ENCODE measurements at places on chromosomes 5 and 9.

DNA sequence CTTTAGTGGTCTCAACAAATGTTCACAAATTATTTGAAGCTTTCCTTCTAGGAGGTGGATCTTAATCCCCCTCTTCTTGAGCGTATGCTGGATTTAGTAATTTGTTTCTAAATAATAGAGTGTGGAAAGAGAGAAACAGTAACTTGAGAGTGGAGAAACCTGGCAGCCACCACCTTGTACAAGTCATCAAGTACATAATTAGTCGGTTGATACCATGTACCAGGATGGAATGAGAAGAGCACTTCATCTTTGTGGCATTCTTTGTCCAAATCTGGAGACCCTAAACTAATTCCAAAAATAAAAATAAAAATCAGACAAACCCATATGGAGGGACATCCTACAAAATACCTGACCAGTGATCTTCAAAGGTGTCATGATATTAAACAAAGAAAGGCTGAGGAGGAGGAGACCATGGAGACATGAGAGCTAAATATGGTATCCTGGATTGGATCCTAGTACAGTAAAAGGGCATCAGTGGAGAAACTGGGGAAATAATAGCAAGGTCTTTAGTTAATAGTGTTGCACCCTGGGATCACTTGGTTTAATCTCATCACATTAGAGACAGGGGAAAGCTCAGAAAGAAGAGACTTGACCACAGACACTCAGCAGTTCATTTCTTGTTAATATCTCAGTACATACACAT lies 147.9 kb downstream of the ASTN2 start:
- no peak for DNase-seq

DNA sequence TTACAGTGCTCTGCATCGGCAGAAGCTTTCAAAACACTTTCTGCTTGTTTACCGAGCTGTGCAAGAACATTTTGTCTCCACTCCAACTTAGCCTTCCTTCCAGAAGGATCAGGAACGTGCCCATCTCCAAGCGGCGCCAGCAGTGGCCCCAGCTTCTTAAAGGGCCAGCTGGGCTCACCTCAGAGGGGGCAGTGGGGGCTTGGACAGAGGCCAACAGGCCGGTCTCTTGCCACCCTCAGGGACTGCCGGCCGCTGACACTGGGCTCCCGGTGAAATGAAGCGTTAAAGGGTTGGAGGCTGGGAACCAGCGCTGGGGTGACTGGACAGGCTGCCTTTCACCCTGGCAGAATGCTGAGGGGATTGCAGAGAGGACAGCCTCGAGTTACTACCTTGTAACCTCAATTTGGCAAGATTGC lies 67.0 kb upstream of the RNU6ATAC start:
- peak; percentile 63 for DNase-seq

GRCh38 chr9:124180557-124180956 lies 77.2 kb upstream of the NEK6 start:
- DNase-seq: peak; percentile 77

GRCh38 chr9:136054146-136054545 lies 40.9 kb downstream of the NACC2 start:
- no peak for DNase-seq

DNA sequence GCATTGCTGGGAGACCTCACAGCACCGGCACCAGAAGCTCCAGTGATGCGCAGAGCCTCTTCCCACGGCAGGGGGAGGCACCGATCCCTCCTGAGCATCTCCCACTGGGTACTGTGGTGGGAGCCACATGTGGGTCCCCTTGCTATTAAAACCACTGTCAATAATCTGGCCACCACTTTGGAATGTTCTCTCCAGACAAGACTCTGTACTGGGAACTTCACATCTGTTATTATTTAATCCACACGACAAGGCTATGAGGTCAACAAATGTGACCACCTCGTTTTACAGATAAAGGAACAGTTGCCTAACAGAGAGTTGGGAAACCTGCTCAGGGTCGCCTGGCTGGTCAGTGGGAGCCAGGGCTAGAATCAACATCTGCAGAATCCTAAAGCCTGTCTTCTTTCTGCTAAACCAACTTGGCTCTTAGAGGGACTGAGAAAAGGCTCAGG lies 72.7 kb downstream of the EPB41L4B start:
- DNase-seq: peak; percentile 27

- DNase-seq: no peak
Measured at GRCh38 chr9:121295662-121296191, 27.8 kb downstream of the GSN start.

DNA sequence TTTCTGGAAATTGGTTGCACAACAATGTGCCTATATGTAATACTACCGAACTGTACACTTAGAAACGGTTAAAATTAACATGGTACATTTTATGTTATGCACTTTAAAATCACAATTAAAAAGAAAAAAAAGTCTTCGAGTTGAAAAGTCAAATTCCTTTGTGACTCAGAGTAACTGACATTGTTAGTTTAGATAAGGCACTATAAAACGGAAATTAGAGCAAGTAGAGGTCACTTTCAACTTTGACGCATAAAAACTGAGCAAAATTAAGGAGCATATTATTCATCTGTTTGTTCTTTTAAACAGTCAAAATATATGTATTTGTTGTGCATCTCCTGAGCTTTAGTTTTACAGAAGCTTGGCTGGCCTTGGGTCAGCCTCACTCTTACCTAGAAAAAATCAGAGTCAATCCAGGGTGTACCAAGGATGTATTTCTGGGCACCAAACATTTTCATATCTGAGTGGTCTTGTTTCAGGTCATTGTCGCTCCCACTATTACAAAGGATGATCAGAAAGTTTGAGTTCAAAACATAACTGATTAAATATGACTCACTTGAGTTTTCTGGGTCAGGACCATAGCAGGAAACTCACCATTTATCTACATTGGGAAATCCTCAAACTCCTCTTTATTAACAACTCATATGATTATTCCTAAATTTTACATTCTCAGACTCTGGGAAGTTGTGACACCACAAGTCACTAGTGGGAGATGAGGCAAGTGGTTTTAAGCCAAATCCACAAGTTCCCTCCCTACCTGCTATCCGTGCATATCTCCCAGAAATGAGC lies 160.6 kb downstream of the CCDC192 start:
- DNase-seq: peak; percentile 46

- DNase-seq: peak; percentile 87
Measured at GRCh38 chr9:92180669-92181181, 65.5 kb upstream of the SPTLC1 start.

- DNase-seq: peak; percentile 76
Measured at GRCh38 chr5:95673081-95673480, 9.7 kb downstream of the SPATA9 start.

DNA sequence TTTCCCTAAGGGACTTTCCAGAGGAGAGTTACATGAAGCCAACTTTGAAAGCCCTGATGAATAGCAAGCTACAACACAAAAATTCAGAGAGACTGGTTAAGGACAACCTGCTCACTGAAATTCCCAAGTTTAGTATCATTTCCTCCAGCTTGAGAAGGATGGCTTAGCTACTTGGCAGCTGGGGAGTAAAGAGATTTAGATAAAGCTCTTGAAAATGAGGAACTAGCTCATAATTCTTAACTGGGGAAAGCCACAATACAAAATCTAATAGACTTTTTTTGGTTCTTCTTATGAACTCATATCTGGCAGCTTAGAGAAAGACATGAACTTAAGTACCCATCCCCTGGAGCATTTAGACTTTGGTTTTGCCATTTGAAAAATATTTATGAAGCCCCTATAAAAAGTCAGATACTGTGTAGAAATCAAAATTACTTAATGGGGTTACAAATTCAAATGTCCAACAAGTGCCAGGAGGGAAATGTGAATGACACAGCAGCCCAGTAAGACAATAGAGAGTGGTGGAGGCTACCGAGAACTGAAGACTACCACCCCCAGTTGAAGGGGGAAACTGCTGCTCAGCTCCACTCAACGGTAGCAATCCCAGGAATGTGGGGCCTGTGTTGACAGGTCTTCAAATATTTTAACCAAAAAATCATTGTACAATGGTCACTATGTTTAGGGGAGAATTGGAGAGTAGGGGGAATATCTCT lies 79.4 kb upstream of the ADRB2 start:
- no peak for DNase-seq

DNA sequence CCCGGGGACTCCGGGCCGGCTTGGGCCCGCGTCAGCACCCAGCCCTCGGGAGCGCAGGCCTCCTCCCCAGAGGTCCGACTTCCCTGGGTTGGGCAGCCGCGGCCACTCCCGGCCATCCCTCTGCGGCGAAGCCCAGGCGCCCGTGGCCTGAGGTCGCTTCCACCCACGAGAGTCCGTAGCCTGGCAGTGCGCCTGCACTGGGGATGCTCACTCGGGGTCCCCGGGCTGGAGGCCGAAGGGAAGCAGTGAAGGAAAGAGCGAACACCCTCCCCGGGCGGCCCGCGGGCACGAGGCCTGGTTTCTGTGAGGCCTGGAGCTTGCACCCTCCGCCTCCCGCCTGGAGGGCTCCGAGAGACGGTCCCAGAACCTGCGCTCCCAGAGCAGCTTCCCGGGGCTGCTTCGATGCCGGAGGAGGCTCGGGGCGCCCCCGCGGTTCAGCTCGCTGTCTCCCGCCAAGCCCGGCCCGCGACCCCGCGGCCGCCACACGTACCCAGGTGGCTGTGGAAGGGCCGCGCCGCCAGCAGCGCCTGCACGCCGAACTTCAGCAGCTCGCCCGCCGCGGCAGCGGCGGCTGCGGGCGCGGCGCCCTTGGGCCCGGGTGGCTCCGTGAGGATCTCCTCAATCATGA lies 607 bp downstream of the BARX1 start:
- no peak for DNase-seq

GRCh38 chr9:37892063-37892462 lies 11.9 kb downstream of the SLC25A51 start:
- DNase-seq: no peak

DNA sequence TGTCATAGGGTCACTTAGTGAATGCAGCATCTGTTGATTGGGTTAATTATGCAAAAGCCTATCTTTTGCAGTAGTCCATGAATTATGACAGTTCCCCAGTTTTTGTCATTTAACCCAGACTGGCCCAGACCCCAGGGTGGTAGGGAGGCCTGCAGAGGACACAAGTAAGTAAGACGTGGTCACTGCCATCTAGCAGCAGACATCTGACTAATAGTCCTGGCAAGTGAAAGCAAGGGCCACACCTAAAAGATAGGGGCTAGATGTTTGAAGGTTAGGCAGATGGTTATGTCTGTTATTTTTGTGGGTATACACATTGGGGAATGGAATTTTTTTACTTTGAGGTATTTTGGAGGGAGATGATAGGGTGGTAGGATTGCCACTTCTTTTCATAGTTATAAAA lies 48.0 kb downstream of the RAB14 start:
- no peak for DNase-seq

GRCh38 chr9:136309101-136309801 lies 5.4 kb upstream of the CCDC187 start:
- no peak for DNase-seq

GRCh38 chr5:157598350-157598936 lies 22.9 kb upstream of the ADAM19 start:
- no peak for DNase-seq

DNA sequence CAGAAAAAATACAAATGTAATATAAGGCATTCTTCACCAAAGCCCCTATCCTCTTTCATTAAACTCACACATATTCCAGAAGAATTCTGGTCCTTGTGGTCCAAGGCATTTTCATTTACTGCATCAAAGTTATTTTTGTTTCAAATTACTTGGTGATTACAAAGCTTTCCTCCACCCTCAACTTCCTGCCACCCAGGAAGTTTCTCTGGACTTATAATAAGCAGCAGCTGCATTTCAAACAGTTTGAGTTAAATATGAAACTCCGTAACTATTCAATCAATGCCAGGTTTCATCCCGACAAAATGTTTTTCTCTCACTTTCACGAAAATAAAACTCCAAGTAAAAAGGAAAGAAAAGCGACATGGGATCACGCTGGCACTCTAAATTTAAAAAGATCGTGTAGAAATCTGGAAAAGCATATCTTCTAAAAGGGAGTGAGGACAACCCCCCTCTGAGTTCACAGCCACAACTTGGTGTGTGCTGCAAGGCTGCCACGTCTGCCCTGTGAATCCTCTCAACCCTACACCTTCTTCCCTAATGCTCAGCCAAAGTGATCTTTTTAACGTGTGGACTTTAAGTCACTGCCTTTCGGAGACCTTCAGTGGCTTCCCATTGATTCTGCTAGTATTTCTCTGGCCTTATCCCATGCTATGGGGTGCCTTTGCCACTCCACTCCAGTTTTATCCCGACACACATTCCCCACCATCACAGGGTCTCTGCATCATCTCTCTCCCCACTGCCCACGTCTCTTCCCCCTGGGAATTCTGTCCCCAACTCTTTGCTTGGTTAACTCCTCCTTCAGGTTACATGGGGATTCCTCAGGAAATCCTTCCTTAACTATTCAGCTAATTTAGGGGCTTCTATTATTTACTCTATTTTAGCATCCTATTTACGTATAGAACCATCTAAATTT lies 91.1 kb upstream of the CER1 start:
- DNase-seq: peak; percentile 60

- DNase-seq: no peak
Measured at GRCh38 chr9:79237861-79238260, 333.9 kb upstream of the TLE4 start.

- DNase-seq: no peak
Measured at GRCh38 chr9:34459941-34460340, 1.3 kb downstream of the DNAI1 start.

GRCh38 chr9:90061187-90061586 lies 456.4 kb downstream of the GADD45G start:
- DNase-seq: no peak

DNA sequence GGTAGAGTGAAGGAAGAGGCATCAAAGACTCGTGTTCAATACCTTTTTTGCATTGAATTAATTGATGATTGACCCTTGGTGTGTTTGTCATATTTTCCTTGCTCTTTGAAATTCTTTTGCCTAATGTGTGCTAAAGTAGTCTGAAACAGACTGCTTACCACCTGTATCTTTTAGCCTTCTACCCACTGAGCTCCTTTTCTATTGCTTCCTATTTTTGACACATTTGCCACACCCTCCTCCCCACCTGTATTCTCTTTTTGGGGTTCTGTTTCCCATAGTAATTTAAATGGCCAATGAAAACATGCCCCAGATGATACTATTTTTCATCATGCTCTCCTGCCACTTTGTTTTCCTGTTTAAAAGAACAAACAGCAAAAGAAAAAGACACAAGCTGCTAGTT lies 78.5 kb downstream of the ZCCHC7 start:
- DNase-seq: no peak

GRCh38 chr5:59656351-59657254 lies 236.9 kb downstream of the PDE4D start:
- DNase-seq: peak; percentile 50

DNA sequence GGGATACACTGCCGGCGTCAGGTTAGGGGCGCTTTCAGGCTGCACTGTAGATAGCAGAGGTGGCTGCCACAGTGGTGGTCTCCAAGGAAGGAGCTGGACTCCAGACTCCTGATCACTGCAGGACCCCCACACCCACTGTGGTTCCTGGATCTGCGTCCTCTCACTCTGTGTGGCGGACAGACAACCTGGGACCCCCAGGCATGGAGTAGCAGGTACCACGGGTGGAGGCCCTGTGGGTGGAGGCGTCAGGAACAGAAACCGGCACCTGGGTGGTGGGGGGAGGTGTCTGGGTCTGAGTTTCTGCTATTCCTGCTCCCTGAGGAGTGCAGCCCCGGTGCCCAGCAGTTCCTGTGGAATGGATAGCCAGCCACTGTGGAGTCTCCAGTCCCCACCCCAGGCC lies 75.1 kb upstream of the PCAT7 start:
- no peak for DNase-seq

- DNase-seq: peak; percentile 80
Measured at GRCh38 chr5:72248410-72248981, 71.5 kb downstream of the MRPS27 start.

- no peak for DNase-seq
Measured at GRCh38 chr9:100131216-100131615, 32.2 kb downstream of the INVS start.

- no peak for DNase-seq
Measured at GRCh38 chr5:108905805-108906204, 158.1 kb downstream of the FER start.

GRCh38 chr5:57082441-57083067 lies 91.3 kb upstream of the GPBP1 start:
- DNase-seq: peak; percentile 64

All from choroid plexus epithelial cell (primary cell).